Activated naive CD4-positive, alpha-beta T cell treated with anti-CD3 and anti-CD28 coated beads, Interleukin-2, amount 10 ng/mL, durations not matched to agents 7 days and 5 days (primary cell): ENCODE measurements at places on chromosomes 2 and 18.

DNA sequence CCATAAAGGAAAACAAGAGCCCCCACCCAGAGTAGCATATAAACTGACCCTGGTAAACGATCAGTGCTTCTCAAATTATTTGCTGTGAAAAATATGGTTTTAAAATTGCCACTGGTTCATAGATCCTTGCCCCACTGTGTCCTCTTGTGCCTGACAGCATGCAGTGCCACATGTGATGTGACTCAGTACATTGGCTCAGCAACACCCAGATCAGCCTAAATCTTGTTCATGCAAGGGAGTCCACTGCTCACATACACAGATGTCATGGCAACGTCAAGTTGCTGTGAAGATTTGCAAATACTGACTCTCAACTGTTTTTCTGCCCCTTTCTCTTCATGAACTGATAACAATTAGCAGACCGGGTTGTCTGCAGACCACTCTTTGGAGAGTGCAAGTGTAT lies 91.0 kb downstream of the TMEM182 start:
- no peak for DNase-seq

DNA sequence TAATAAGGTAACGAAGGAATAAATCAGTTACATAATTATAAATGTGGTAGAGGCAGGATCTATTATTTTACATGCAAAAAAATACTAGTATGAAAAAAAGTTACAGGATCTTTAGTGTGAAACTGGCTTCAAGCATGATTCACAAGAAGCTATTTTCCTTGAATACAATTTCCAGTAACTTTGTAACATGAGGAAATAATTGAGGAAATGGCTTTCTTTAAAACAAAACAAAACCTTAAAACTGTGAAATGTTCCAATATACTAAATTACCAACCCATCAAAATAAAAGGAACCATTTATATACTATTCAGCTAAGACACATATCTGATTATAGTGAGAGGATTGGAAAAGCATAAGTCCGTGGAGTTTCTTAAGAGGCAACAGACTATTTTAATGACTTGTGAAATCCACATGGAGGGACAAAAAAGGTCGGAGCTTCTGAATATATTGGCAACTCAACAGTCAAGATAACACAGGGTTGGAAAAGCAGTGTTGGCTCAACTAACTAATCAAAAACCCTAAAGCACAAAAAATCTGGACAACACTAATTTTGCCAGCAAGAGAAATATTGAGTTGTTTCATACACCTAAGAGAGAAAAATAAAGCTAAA lies 10.6 kb downstream of the IRS1 start:
- DNase-seq, result no peak

- no peak for DNase-seq
Measured at GRCh38 chr2:31168291-31168690, 30.1 kb upstream of the GALNT14 start.

DNA sequence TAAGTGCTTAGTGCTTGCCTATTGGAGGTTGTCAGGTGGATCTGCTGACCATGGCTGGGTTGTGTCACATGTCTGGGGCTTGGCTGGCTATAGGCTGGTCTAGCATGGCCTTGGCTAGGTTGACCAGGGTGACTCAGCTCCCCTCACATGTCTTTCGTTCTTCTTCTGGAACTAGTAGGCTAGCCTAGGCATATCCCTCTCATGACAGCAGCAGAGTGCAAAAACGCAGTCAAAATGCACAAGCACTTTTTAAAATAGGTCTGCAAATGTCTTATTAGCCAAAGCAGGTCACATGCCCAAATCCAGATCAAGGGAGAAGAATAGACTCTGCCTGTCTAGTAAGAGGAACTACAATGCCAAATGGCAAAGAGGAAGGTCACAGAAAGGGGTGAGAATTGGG lies 179.7 kb upstream of the ACVR2A start:
- DNase-seq, result no peak

DNA sequence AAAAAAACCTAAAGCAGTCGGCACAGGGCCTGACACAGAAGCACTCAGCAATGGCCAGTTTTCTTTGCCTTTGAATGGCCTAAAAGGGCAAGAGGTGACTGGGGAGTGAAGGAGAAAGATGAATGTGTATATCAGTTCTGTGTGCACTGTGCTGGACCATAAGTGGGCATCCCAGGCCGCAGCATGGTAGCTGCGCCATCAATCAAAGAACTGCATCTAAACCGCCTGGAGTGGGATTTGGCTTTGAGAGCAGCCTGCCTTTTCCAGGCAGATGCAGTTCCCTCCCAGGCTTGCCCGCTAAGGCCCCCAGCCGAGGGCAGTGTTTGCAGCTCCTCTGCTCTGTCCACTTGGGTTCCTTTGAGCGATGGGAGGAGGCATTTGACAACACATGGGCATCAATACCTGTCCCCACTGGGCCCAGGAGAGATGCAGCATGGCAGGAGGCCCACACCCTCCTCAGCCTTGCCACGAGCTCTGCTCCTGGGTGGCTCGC lies 144.1 kb downstream of the FAM210A start:
- no peak for DNase-seq

DNA sequence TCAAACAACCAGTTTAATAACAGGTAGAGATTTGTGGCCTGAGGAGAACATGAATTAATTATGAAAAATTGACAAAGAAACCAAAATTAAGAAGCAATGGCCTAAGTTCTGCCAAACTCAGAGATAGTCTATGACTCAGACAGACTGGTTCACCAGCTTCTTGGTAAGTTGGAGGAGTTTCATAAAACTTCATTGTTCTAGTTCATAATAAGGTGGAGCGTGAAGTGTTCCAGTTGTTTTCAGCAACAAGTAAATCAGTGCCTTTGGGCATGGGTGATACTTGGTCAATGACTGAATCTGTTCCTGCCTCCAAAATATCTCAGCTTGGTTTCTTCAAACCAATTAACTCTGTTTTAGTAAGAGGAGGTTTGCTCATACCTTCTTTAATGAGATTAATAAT lies 40.0 kb downstream of the SLC40A1 start:
- DNase-seq, result no peak

- DNase-seq, result no peak
Measured at GRCh38 chr2:82697231-82697630, 1761.8 kb downstream of the SUCLG1 start.

DNA sequence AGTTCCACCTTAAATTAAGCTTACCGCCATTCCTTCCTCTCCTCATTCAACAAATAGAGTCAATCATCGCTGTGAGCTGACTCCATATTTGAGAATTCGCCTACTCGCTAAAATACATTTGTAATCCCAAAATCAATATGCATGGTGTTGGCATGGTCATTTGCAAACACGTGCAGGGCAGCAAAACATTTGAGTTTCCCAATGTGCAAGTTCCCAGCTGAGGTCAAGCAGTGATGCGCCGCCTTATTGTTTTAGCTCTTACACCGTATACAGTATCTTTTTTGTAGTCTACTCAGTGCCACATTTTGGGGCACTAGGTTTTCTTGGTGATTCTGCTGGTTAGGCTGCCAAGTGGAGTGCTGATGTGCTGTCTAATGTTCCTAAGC lies 73.3 kb upstream of the MGAT4A start:
- no peak for DNase-seq
